ENCODE measurements at places on chromosomes 2 and 18. TPM values are rescaled to one million over a fixed set of nuclear protein-coding genes. Genes with fewer than 3 reads are reported as not detected.
A peak's percentile ranks its signal among the peaks of the same experiment; 100 is the strongest.

Gene KRTCAP3
- total RNA-seq: 1.3 TPM

Gene ERMN
- 0.80 TPM for total RNA-seq

Gene PSD4
- total RNA-seq: 5.4 TPM

Gene FAM161A
- total RNA-seq: 3.3 TPM

DNA sequence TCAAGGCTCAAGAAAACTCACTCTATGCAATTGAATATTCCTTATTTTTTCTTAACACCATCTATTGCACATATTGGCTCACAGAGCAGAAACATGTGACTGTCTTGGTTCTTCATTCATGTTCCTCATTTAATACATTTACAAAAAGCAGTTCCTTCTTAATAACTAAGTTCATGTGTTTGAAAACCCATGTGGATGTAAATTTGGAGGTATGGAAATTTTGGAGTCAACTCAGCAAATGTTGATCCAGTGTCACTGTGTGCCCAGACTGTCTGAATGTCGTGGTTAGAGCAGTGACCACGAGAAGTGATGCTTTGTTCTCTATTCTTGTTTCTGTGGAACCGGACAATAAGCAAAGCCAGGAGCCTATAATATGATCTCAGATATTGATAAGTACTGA lies 299.1 kb downstream of the SETBP1 start:
- no peak for DNase-seq

DNA sequence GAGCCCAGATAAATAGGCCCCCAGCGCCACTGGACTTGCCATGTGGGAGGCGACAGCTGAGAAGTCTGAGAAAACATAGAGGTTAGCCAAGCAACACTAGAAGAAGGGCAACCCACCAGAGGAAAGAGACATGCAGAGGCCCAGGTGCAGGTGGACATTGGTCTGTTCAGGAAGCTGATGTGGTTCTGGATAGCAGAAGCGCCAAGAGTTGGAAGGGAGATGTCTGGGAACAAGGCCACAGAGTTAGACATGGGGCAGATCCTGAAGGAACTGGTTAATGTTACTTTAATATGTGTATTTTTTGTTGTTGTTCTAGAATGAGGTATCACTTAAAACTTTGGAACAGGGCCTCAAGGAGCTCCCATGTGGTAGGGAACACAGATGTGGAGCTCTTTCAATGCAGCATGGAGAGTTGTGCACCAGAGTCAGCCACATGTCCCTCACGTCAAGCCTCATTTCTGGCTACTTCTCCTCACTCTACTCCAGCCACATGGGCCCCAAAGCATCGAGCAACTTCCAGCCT lies 62.2 kb upstream of the PKDCC start:
- no peak for DNase-seq

- no peak for DNase-seq
Observed at GRCh38 chr18:32326450-32327308, 136.8 kb downstream of the MEP1B start.

DNA sequence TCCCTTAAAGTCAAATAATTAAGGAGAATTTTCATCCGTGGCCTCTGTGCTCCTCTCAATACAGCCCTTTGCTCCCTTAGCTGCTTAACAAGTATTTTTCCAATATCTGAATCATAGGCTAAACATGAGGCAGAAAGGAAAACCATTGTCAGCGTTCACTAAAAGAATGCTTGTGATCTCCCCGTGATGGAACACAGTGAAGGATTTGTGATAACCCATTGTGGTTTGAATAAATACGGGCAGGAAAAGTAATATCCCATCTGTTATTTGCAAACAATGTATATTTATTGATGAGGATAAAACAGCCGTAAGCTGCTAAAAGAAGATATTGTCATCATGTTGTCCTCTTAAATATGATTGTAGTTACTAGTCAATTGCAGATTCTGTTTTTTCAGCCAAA lies 258.1 kb downstream of the NAPG start:
- DNase-seq: no peak

- DNase-seq: no peak
Observed at GRCh38 chr2:120682654-120683053, 53.0 kb upstream of the GLI2 start.

DNA sequence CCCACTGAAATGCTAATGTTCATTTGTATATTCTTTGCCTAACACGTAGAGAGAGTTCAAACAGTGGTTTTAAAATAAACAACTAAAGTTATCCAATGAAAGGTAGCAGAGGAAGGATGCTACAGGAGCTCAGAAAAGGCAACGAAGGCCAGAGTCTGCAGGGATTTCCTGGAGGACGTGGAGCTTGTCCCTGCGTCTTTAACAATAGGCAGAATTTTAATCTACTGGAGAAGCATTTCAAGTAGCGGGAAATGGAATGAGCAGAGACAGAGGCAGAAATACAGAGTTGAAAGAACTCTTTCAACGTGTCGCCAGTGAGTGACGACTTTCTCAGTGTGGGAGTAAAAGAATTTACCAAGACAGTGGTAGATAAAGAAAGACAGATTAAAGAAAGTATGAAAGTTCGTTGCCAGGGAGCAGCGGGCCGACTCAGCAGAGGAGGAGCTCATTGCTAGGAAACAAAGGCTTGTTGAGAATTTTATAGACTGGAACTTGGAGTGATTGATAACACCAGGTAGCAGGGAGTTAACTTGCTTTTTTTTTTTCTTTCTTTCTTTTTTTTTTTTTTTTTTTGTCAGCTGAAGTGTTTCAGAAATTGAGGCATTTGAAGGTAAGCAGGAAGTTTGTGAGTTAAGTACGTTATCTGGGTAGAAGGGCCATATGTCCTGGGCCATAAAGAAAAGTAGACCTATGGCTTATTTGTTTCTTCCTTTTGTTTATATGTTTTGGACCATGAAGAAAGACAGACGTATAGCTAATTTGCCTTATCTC lies 625 bp upstream of the NBAS start:
- peak; percentile 51 for DNase-seq

DNA sequence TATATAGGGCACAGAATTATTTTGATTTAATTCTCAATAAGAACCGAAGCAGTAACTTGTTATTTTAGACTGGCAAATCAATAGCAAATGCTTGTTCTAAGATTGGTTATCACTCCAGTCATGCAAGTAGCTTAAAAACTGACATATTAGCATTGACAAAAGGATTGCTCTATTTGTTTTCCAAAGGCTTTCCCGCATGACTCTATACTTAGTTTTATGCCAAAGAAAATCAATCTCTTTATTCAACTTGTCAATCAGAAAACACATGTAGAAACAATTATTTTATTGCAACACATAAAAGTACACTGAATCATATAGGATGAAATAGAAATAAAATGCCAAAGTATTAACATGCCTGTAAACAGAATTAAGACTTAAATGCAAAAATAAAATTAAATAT lies 108.4 kb downstream of the AFF3 start:
- DNase-seq: no peak

GRCh38 chr18:63155169-63155852 lies 164.3 kb downstream of the BCL2 start:
- peak; percentile 44 for DNase-seq

GRCh38 chr2:42846932-42847595 lies 54.7 kb upstream of the HAAO start:
- no peak for DNase-seq
